Stimulated activated CD4-positive, alpha-beta T cell treated with anti-CD3 and anti-CD28 coated beads, TNF-alpha, amount 100 ng/mL, for 24 hours (primary cell): ENCODE measurements at places on chromosomes 2 and 18.

GRCh38 chr2:200065477-200065876, 110.1 kb downstream of the MAIP1 start:
- no peak for DNase-seq

DNA sequence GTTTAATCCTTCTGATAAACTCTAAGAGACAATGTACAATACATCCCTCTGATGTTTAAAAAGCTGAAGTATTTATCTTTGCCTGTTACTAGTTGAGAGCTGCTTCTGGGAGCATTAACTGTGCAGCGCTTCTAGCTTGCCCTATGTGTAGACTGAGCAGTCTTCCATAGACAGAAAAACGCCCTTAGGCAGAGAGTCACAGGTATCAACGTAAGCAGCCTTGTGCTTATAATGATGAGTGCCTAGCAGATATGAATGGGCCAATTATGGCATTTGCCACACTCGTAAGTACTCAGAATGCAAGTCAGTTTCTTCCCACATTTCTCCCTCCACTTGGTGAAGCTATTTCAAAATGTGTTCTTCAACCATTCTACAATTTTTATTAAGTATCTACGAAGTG, 731.1 kb upstream of the SLC8A1 start:
- DNase-seq = no peak

DNA sequence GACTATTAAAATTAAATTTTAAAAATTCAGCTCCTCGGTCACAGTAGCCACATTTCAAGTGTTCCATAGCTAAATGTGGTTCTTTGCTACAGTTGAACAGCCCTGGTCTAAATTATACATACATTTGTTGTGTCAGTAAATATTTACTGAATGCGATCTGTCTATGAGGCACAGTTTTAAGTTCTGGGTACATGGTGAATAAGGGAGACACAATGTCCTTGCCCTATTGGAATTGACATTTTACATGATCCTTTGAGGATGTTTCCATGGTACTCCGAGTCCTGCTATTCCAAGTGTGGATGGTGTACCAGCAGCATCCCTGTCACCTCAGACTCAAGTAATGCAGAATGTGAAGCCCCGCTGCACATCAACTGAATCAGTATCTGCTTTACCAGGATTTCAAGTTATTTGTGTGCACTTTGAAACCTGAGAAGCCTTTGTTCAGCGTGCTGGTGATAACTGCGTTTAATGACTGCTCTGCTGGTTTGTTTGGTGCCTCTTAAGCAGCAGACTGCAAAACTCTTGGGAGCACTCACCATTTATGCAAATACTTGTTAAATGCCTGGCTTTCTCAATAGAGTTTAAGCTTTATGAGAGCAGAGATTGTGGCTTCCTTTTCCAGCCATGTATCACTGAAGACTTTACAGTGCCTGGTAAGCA, 1.5 kb downstream of the GALNT1 start:
- no peak for DNase-seq

DNA sequence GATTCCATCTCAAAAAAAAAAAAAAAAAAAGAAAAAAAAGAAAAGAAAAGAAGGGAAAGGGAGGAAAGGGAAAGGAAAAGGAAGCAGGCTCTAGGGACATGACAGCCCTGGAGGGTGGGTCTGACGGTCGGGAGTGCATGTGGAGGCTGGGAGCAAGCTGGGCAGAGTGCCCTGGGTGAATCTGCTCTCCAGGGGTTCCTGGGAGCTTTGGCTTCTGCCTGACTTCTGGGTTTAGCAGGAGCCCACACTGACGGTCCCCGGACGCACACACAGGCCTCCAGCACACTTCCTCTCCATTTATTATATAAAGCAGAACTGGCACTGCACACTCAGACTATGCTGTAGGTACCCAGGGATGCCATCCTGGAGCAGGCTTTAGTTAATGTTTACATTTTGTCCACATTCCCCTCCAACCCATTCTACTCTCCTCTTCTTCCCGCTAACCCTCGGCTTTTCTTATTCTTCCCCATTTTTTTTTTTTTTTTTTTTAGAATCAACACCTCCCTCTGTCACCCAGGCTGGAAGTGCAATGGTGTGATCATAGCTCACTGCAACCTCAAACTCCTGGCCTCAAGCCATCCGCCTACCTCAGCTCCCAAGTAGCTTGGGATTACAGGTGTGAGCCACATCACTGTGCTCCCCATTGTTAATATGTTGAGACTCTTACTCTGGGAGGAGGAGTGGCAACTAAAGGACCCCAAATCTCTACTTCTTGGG, 151.1 kb upstream of the SLC1A4 start:
- no peak for DNase-seq

- DNase-seq = no peak
Measured at GRCh38 chr2:149119368-149119767, 80.9 kb downstream of the LYPD6B start.

GRCh38 chr2:151518802-151519201, 109.1 kb downstream of the RIF1 start:
- DNase-seq = no peak
